ENCODE measurements at places on chromosomes 7 and 10. TPM values are rescaled to one million over a fixed set of nuclear protein-coding genes. Genes with fewer than 3 reads are reported as not detected.
A peak's percentile ranks its signal among the peaks of the same experiment; 100 is the strongest.

The SCIN gene
- total RNA-seq: 14.7 TPM

DNA sequence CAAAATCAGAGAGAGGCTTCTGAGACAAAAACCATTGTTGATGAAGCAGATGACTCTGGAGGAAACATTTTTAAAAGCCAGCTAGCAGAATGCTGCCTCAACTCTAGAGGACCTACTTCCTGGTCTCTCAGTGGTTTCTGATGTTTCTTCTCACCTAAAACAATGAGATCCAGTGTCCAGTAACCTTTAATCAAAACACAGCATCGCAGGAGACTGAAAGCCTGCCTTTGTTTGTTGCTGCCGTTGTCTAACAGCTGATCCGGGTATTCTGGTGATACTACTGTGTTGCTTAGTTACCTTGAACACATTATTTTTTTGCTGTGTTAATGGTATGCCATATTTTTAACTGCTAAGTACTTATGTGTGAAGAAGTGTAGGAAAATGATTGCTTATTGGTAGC is 70.9 kb downstream of the WIPF3 start:
- no peak for DNase-seq

DNA sequence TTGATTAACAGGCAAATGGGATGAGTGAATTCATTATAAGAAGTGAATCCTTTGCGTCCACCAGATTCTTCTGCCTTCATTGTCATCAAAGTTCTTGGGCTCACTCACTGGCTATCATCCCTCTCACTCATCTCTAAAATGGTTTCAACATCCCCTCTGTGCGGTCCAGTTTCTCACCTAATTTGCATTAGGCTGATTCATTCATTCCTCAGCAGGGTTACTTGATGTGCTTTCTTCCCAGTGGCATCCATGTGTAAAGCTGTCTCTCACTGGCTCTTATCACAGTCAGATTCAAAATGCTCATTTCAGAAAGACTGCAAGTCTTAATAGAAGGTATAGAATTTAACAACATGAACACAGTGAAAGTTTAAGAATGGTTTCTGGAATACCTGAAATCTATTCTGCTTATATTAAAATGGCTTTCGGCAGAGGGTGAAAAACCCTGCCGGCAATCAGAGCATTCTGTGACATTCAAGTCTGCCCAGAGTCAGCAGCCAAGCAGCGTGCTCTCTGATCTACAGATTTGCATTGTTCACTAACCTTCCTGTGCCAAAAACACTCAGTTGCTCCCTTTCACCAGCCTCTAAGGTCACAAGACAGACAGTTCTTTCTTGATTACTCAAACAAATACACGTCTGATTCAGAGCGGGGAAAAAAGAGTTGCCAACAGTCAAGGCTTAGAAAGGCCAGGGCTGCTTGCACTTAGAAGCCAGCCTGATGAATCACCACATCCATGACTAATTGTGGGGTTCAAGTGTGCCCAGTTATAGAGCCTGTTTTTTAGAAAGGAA is 106.7 kb downstream of the TES start:
- DNase-seq: peak; percentile 99

GRCh38 chr10:31707093-31708039 is 221.3 kb downstream of the ARHGAP12 start:
- DNase-seq: peak; percentile 37

The ITPRID1 gene
- total RNA-seq: not detected

The PLEKHA8 gene
- 20.7 TPM for total RNA-seq

DNA sequence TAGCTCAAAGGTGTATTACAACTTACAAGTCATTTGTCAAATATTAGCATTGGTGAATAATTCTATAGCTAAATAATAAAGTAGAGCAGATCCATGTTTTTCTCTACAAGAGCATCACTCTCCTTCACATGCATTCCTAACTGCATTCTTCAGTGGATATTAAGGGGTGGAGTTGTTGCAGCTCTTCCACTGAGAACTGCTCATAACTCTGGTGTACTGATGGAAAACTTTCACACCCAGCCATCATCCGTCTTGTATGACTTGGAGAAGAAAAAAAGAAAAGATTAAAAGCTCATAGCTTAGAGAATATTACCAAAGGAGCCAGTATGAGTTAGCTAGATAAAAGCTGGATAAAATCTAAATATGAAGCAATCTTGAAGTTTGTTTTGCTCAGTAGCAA is 10.2 kb upstream of the FAM13C start:
- DNase-seq: no peak

The ZMYND11 gene
- total RNA-seq: 57.0 TPM

DNA sequence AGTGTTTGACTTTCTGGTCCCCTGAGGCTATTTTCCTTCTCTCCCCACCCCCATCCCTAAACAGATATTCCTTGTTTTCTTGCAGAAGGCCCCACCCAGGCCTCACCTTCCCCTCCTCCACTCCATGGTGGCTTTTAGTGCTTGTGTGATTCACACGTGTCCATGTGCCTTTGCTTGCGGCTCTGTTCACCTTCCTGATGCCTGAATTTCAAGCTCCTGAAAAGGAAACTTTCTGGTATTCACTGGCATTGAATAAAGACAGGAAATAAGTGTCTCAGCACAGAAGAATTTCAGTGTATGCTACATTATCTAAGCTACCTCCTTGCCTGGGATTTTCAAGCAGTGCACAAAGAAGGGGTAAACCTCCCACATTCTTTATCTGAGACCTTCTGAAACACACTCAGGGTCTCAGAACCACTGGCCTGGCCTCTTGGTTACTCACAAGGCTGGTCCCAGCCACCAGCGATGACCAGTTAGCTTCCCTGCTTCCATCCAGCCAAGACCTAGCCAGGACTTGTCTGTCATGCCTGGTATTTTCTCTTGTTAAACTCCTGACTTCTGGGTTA is 17.2 kb upstream of the UBE2H start:
- peak; percentile 91 for DNase-seq

DNA sequence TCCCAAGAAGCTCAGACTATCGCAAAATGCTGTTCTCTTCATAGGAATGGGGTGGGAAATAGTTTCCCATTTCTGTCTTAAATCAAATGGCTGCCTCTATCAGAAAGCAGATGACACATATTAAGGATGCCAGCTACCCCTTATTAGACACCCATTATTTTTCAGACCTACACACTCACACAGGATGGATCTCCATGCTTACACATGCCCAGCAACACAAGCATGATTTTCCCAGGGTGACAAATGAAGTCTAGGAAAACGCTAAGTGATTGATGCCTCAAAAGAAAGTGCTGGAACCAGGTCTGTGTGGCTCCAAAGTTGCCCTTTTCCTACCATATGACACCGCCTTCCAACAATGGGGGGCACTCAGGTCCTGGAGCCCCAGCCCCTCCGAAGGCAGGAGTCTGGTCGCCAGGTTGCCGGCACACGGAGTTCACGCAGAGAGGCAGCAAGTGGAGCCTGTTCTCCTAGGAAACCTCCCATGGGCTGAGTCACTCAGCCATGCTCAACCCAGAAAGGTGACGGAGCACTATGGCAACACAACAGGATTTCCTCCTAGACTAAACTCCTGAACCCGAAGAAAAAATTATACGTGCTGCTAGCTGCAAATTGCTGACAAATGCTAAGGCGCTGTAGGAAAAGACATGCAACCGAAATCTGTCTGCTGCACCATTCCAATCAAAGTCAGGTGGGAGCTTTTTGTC is 19.8 kb downstream of the VOPP1 start:
- peak; percentile 65 for DNase-seq

The HOGA1 gene
- total RNA-seq: 3.4 TPM

The PSD gene
- 2.0 TPM for total RNA-seq

The SLC39A12 gene
- not detected for total RNA-seq

- no peak for DNase-seq
Measured at GRCh38 chr10:43922335-43923280, 273.9 kb upstream of the ZNF32 start.

The FBXL13 gene
- 3.1 TPM for total RNA-seq

The PDE6C gene
- total RNA-seq: not detected

GRCh38 chr10:52212802-52213201 is 101.3 kb upstream of the DKK1 start:
- no peak for DNase-seq

- DNase-seq: no peak
Measured at GRCh38 chr10:101379663-101380352, 25.8 kb downstream of the BTRC start.

DNA sequence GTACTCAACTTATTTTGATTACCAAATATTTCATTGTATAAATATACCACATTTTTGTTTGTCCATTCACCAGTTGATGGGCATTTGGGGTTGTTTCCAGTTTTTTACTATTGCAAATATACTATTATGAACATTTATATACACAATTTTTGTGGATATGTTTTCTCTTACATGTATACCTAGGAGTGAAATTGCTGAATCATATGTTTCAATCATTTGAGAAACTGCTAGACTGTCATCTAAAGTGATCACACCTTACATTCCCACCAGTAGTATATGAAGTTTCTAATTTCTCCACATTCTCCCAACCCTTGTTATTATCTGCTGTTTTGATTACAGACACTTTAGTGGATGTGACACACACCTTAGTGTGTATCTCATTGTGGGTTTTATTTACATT is 257.9 kb downstream of the ABCA13 start:
- DNase-seq: no peak

GRCh38 chr10:69453795-69454194 is 2.5 kb downstream of the TSPAN15 start:
- no peak for DNase-seq

The CACUL1 gene
- 35.0 TPM for total RNA-seq

- no peak for DNase-seq
Measured at GRCh38 chr7:141366091-141366621, 185.1 kb upstream of the AGK start.

- DNase-seq: no peak
Measured at GRCh38 chr10:129648856-129649255, 181.8 kb downstream of the MGMT start.

DNA sequence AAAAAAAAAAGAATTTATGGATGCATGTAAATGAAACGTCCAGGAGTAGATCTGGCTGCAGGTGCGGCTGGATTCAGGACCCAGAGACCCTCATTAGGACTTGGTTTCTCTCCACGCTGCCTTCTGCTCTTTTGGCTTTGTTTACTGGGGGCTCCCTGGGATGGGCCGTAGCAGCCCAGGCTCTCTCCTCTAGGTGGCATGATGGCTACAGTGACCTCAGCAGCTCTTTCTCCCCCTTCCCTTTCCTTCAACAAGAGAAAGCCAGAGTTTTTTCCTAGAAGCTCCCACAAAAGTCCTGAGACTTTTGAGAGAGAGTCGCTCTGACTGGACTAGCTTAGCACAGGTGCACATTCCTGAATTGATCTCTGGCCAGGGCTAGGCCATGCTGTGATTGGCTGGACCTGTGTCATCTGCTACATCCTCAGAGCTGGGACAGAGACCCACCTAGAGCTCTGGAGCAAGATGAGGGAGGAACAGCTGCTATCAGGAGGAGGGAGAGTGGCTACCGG is 67.8 kb upstream of the PDCD4 start:
- DNase-seq: no peak

GRCh38 chr10:35533565-35533964 is 71.6 kb upstream of the GJD4 start:
- no peak for DNase-seq

- DNase-seq: no peak
Measured at GRCh38 chr7:4205828-4206227, 476.3 kb upstream of the FOXK1 start.

DNA sequence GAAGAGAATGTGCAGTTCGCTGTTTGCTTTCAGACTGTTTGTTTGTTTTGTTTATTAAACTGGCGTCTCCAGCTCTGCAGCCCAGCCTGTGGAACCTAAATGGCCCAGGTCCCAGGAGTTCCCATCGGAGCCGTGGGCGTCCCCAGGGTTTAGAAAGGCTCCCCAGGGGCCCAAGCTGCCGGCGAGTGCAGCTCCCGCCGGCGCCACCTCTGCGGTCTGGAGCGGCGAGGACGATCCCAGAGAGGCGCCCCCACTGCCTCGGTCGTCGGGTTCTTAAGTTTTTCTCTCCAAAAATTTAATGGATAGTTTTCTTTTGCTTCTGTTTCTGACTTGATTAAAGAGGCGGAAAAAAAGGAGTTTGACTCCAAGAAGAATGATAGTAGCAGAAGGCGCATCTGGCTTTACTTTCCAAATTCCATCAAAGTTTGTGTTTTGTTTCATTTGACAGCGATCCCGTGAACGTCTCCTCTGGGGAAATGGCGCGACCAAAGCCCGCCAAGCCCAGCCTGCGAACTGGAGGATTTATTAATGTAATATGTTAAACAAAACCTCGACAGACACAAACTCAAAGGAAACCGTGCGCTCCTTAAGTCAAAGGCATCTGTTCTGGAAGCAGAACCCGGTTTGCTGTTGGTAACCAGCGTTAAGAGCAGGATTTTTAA is 718 bp upstream of the FZD1 start:
- no peak for DNase-seq

DNA sequence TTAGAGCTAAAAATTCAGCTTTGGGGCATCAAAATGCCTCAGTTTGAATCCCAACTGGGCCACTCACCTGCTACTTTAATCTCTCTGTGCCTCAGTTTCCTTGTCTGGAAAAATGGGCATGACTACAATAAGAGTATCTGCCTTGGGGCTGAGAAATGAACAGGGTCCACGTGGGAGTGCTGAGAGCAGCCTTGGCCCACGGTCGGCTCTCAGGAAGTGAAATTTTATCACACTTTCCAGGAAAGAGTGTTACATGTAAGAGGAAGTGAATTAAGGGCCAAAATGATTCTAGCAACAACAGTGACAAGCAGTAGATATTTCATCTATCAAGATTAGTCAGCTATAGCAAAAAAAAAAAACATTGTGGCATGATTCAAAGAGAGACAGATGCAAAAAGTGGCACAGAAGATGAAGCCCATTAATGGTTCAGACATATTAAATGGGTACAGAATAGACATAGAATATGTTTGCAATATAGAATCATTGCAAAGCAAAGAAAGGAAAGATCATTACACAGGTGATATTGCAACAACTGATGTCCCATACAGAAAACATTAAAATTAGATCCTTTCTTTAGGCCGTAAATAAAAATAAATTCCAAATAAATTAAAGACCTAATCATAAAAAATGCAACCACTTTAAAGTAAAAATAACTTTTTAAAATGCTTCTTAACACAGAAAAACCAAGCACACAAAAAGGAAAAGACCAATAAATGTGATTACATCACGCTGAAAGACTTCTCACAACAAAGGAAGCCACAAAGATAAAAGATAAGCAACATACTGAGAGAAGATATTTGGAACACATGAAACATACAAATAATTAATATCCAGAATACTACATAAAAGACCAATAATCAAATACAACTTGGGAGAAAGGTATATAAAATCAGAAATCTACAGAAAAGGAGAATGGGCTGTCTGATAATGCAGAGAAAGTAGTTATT is 4.3 kb downstream of the TMEM273 start:
- no peak for DNase-seq

DNA sequence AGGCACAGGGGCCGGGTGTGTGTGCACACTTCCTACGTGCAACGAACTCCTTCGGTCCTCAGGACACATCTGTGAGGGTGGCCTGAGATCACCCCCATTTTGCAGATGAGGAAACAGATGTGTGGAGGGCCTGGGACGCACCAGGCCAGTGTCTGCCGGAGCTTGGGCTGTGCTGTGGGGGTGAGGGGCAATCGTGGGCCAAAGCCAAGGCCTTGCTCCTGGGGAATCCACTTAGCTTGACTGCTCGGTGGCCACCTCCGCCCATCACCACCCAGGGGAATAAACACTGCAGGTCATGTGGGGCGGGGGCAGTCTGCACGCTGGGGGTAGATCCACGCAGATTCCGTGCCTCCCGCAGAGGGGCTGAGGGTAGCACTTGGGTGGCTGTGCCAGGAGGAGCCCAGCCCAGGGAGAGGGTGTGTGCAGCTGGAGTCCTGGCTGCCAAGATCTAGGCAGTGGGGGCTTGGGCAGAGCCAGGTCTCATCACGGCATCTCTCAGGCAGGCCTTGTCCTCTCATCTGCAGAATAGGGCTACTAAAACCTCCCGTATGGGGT is 70.8 kb upstream of the EN2 start:
- DNase-seq: no peak

All from kidney epithelial cell (primary cell).